ENCODE measurements at places on chromosomes 12 and 14.

DNA sequence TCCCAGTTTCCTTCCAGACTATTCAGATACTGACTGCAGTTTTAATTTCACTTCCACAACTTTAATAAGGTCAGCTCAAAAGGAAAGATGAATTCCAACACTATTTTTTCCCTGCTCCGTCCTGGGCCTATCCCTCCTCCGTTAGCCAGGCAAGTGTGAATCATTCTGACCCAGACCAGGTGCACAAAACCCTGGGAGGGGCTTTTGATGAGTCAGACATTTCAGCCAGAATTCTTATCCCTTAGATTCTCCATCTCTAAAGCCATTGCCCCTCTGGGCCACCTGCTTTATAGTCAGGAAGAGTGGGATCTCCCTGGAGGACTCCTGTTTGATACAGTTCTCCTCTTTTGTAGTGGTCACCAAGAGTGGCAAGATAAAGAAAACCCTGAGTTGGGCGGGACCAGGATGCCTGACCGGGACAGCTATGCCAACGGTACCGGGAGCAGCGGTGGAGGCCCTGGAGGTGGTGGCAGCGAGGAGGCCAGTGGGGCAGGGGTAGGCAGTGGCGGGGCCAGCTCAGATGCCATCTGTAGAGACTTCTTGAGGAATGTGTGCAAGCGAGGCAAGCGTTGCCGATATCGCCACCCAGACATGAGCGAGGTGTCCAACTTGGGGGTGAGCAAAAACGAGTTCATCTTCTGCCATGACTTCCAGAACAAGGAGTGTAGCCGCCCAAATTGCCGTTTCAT, 2.2 kb downstream of the ZC3H10 start:
- no peak for DNase-seq

GRCh38 chr12:131677699-131678098, 33.2 kb upstream of the SFSWAP start:
- no peak for DNase-seq

DNA sequence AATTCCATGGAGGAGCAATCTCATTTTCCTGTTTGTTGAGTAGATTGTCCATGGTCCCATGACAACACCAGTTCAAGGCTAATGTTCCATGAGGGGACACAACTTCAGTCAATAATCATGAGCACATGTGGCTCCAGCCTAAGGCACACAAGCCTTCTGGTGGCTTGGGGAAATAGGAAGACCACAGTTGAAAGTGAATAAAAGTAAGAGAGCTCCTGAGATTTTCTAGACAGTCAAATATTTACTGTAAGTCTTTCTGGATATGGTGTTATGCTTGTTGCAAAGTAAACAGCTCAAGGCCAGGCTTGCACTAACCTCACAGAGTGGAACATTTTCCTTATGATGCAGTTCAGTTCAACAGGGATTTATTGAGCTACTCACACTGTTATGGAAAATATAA, 206.9 kb upstream of the SLC38A2 start:
- DNase-seq = no peak

GRCh38 chr14:75389679-75390078, 38.1 kb upstream of the JDP2 start:
- no peak for DNase-seq

DNA sequence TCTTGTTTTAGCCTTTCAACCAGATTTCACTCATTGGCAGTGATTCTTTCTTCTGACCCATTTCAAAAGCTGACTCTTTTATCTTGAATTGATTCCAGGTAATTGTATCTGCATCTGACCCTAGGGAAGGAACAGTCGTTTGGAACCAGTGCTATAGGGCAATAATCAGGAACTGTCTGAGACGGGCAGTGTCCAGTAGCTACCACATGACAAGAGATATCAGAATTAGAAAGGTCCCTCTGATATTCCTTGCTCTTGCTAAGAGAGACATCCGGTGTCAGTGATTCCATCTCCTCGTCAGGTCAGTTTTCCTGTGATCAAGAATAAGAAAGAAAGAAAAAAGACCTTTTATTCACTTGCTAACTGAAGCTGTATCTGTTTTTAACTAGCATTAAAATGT, 47.8 kb upstream of the PDE3A start:
- peak; percentile 20 for DNase-seq

DNA sequence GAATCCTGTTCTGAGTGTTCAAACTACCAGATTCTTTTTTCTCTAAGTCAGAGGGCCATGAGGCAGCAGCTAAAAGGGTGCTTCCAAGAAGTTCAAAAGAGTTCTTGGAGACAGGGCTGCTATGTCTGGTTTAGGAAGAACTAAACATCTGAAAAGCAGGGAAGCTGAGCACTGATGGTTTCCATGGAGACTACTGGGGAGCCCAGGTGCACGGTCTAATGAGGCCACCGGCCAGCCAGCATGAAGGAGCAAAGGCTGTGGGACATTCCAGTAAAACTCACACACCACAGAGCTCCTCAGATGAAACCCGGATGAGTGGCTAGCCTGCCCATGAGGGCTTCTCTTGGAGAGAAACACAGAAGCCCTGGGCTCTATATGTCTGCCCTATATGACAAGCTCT, 97.3 kb downstream of the KCNK10 start:
- peak; percentile 80 for DNase-seq

DNA sequence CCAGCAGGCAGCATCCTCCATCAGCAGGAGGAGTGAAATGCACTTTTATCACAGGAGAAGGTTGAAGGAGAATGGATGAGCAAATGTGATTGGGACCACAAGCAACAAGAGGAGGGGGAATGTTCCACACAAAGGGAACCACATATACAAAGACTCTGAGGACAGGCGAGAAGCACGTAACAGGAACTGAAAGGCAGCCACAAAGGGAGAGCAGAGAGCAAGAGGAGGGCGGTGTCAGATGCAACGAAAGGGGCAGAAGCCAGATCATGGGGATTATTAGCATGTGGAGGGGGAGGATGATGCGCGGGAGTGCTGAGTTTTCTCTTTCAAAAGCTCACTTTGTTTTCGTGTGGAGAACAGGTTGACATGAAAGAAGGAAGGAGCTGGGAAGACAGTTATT, 241.1 kb downstream of the SPTSSA start:
- no peak for DNase-seq

GRCh38 chr12:114776731-114777442, 92.9 kb upstream of the TBX3 start:
- no peak for DNase-seq

- DNase-seq = no peak
Observed at GRCh38 chr12:10243818-10244520, 31.3 kb downstream of the GABARAPL1 start.

- DNase-seq = no peak
Observed at GRCh38 chr14:96960598-96961116, 163.5 kb downstream of the VRK1 start.

GRCh38 chr12:80165746-80166145, 66.4 kb downstream of the OTOGL start:
- peak; percentile 74 for DNase-seq

DNA sequence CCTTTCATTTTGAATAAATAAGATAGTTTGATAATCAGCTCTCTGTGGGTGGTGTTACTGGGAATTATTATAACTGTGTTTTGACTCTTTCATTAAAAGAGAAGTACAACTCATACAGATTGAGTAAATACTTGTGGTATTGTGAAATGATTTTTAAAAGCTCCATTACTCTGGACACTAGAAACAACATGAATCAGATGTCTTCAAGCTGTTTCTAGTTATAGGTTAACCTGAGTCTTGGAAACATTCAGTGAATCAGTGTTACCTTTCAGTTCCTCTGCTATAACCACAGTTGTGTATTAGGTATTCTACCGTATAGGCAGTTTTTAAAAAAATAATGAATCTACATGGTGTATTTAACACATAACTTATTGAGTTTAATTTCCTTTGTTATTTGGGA, 128.4 kb upstream of the SSTR1 start:
- DNase-seq = no peak

- no peak for DNase-seq
Observed at GRCh38 chr12:93705237-93705636, 28.1 kb downstream of the CRADD start.

All from cerebellar cortex (tissue), 1 donor.